ENCODE measurements at places on chromosomes 16 and 17. TPM values are rescaled to one million over a fixed set of nuclear protein-coding genes. Genes with fewer than 3 reads are reported as not detected.

The SYNGR3 gene
- 2.2 TPM for total RNA-seq

The QPRT gene
- 13.9 TPM for total RNA-seq

The SNRNP25 gene
- total RNA-seq, result 14.7 TPM

The ENPP7 gene
- total RNA-seq, result 0.94 TPM
